ENCODE measurements at places on chromosomes 2 and 18. TPM values are rescaled to one million over a fixed set of nuclear protein-coding genes. Genes with fewer than 3 reads are reported as not detected.

DNA sequence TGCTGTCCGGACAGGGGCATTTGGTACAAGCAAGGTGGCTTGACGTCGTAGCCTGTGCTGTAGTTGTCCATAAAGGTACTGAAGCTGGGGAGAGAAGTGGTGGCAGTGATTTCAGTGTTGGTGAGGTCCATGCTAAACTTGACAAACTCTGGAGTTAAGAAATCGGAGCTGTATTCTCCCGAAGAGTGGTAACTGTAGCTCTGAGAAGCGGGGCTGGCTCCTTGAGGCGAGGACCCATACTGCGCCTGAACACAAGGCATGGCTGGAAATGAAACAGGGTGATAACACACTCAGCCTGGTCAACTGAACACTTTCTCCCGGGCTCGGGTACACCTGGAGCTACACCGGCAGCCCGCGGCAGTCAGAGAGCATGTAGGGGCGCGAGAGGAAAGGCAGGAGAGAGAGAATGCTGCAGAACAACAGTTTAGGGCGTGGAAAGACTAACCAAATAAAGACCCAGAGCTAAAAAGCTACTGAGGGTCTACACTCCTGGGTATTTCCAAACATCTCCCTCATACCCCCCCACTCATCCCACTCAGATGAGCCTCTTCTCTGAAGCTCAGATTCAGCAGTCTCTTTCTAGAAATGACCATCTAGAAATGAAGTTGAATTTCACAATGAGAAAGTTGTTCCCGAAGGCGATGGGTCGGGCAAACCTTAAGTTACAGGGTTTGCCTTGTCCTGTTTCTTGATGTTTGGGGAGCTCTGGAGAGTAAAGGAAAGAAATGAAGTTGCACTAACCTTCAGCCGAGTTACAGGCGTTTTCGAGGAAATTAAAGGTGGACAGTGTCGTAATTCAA is 2.4 kb downstream of the NR4A2 start:
- no peak for DNase-seq

Gene SFTPB
- not detected for total RNA-seq

DNA sequence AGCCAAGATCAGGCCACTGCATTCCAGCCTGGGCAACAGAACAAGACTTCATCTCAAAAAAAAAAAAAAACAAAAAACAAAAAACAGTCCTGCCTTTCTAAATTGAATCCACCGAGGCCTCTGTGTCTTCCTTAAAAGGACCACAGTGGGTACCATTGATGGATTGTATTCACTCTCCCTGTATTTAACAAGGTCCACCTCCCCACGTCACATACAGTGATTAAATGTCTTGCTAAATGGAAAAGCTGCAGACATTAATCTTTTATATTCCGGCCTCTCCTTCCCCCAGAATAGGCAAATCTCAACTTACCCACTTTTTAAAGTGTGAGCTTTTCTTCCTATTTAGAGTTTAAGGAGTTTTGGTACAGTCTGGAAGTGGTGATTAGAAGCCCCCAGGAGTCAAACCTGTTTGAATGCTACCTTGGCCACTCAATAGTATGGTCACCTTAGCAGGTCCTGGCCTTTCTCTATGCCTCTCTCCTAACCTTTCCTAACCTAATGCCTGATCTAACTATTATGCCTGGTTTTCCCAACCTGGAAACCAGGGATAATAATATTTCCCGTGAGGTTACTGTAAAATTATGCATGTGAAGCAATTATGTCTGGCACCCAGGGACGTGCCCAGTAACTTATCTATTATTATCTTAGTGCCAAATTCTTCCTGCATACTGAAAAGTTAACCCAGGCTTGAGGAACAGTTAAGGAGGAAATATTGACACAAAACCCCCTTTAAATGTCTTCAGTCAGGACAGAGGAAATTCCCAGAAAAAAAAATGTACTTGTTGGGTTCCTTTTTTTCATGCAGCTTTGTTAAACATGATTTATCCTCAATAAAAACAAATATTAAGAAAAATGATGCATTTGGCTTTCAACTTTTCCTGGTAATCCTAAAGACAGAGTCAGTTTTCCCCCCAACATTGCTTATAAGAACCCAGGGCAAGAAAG is 3.1 kb downstream of the NFE2L2 start:
- no peak for DNase-seq

Gene SPIRE1
- total RNA-seq, result 32.4 TPM

DNA sequence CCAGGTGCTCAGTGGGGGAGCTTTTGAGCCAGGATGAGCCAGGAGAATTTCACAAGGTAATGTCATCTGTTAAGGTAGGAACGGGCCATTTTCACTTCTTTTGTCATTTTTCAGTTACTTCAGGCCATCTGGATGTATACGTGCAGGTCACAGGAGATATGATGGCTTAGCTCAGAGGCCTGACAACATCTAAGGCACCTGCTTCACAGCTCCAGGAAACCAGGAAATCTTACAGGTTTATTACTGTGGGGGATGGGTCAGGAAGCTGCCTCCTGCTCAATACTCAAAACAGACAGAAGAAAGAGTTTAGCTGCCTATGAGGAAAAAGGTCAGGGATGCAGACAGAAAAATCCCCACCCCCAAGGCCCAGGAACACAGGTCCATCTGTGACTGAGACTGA is 364.3 kb upstream of the LRP1B start:
- DNase-seq, result no peak

All from PC-3 (cell line).